ENCODE measurements at places on chromosomes 7 and 10.

GRCh38 chr7:100563809-100564400 is 9.8 kb downstream of the SAP25 start:
- peaks cover 21% of the 10 kb centered on the region for H3K4me1 ChIP-seq
- peaks cover 4% of the 10 kb centered on the region for H3K36me3 ChIP-seq

GRCh38 chr10:9707216-9707615 is 1310.5 kb upstream of the CELF2 start:
- H3K27me3 ChIP-seq = no peaks in the 10 kb centered on the region
- no peak for DNase-seq
- H3K27ac ChIP-seq = no peak overlapping the region

GRCh38 chr10:3827266-3827665 is 42.3 kb upstream of the KLF6 start:
- H3K4me1 ChIP-seq = peaks cover 5% of the 10 kb centered on the region
- no peak overlapping the region for H3K4me3 ChIP-seq
- no peaks in the 10 kb centered on the region for H3K27me3 ChIP-seq
- DNase-seq = no peak
- H3K36me3 ChIP-seq = no peaks in the 10 kb centered on the region
- H3K27ac ChIP-seq = no peak overlapping the region

GRCh38 chr10:18313626-18314025 is 173.4 kb downstream of the CACNB2 start:
- no peak overlapping the region for H3K27ac ChIP-seq
- H3K4me3 ChIP-seq = no peak overlapping the region
- no peak for DNase-seq
- H3K36me3 ChIP-seq = no peaks in the 10 kb centered on the region

DNA sequence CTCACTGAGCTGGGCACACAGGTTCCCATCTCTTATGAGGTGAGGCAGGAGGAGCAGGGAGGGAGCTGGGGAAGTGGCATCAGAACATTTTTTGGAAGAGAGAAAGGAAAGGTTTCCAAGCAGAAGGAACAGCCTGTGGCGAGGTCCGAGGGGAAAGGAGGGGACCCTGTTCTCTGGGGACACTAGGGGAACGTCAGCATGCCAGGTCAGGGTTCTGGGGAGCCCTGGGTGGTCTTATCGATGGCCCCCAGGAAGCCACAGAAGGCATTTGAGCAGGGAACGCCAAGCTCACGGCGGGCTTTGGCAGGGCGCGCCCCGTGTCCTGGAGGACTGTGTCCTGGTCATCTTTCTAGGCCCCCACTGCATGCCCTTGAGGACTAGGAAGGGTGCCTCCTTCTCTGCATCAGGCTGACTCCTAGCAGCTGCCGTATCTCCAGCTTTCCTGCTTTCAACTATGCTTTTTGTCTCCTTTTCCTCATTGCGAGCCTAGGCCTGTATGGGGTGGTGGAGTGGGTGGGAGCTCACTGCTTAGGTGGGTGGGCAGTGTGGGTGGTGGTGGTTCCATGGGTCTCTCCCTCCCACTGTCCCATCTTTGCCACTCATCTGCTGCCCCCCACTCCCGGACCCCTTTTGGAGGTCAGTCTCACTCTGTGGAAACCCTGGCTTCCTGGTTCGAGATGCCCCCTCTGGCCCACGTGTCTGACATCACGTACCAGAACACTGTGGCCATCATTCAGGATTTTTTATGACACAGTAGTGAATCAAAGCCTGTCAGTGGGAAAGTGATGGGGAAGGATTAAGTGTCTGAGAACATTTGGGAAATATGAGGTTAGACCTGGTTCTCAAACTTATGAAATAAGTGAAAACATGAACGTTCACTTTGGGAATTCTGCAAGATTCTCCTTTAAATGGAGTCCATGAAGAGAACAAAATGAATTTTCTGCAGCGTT is 89.1 kb downstream of the CUX1 start:
- DNase-seq = no peak
- peaks cover 2% of the 10 kb centered on the region for H3K36me3 ChIP-seq
- no peak overlapping the region for H3K27ac ChIP-seq

DNA sequence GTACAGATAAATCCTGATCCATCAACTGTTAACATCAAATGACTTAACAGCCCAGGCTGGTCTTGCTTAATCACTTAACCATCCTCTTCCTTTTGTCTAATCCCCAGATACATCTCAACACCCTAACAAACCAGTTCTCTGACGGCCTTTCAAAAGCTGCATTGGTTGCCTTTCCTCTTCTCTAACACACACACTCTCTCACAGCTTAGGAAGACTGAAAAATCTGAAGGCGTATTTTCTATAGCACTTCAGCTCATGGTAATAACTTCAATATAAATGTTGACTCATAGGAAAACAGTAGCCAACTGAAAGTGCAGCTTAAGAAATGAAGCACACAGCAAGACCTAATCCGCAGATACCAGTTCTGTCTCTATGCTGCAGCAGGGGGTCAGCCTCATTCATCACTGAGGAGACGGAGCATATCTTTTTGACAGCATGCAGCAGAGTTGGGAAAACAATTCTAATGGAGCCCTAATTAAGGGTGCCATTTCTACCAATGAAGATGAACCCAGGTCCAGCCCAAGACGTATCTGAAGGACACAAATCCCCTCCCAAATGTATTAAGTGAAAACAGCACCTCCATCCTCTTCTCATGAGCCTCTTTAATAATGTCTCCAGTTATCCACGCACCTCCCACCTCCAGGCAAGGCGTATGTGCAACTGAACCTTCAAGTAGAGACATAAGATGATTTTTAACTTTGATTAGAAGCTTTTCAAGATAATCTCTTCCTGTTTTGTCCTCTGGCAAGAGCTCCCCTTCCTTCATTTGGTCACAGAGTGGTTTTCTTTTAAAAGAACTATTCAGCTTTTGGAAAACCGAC is 211.7 kb upstream of the NFE2L3 start:
- H3K36me3 ChIP-seq = no peaks in the 10 kb centered on the region
- H3K27me3 ChIP-seq = no peaks in the 10 kb centered on the region
- no peak overlapping the region for H3K4me3 ChIP-seq
- H3K4me1 ChIP-seq = no peaks in the 10 kb centered on the region

- H3K4me1 ChIP-seq = no peaks in the 10 kb centered on the region
- no peak overlapping the region for H3K27ac ChIP-seq
- no peaks in the 10 kb centered on the region for H3K36me3 ChIP-seq
- H3K27me3 ChIP-seq = no peaks in the 10 kb centered on the region
- no peak overlapping the region for H3K4me3 ChIP-seq
These were observed 251.1 kb upstream of the KAT6B start for GRCh38 chr10:74575191-74575720.

All from neuronal stem cell (in vitro differentiated cells).